ENCODE measurements at places on chromosomes 3 and 15.

- DNase-seq, result no peak
These were observed 113.4 kb upstream of the LRRFIP2 start for GRCh38 chr3:37287776-37288175.

DNA sequence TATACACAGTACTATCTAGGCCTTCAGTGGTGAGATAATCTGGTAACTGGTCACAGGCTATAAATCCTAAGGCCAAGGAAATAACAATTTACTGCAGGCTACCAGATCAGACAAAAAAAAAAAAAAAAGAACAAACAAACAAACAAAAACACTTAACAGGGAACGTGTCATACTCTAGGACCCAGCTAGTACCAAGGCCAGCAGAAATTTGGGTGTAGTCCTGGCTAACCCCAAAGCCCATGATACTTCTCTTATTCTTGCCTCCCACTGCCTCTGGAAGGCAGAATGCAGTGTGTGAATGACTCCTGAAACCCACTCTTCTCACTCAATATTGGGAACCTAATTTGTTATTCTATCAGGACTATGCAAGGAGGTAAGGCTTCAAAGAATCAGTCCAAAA lies 53.7 kb upstream of the ST3GAL6 start:
- no peak for DNase-seq

GRCh38 chr3:112775011-112775742 lies 71.5 kb downstream of the CD200R1L start:
- DNase-seq, result no peak

GRCh38 chr15:87570206-87570605 lies 686.3 kb downstream of the NTRK3 start:
- DNase-seq, result no peak
